Naive thymus-derived CD4-positive, alpha-beta T cell (primary cell): ENCODE measurements at places on chromosomes 11 and 22.

GRCh38 chr11:93540337-93540736 is 2.9 kb downstream of the SMCO4 start:
- no peak for DNase-seq
- no peaks in the 10 kb centered on the region for H3K4me1 ChIP-seq
- H3K27ac ChIP-seq: no peak overlapping the region
- H3K36me3 ChIP-seq: no peaks in the 10 kb centered on the region
- H3K27me3 ChIP-seq: no peaks in the 10 kb centered on the region
- H3K4me3 ChIP-seq: no peak overlapping the region

DNA sequence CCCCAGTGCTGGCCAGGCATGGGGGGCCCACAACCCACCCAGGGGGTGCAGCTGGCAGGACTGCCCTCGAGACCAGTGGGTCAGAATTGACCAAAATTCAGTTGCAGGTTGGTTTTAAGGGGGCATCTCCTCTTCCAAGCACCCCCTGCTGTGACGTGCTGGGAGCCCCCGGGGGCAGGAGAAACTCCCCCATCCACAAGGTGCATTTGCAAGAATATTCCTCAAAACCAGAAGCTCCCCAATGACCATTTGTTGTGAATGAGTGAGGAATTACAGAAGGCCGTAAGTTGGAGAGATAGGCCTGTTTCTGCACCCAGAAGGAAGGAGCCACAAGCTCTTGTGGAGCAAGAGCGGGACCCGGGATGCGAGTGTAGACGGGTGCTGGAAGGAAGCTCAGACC is 414.5 kb downstream of the BRD1 start:
- DNase-seq: no peak
- no peak overlapping the region for H3K27ac ChIP-seq
- H3K27me3 ChIP-seq: no peaks in the 10 kb centered on the region

DNA sequence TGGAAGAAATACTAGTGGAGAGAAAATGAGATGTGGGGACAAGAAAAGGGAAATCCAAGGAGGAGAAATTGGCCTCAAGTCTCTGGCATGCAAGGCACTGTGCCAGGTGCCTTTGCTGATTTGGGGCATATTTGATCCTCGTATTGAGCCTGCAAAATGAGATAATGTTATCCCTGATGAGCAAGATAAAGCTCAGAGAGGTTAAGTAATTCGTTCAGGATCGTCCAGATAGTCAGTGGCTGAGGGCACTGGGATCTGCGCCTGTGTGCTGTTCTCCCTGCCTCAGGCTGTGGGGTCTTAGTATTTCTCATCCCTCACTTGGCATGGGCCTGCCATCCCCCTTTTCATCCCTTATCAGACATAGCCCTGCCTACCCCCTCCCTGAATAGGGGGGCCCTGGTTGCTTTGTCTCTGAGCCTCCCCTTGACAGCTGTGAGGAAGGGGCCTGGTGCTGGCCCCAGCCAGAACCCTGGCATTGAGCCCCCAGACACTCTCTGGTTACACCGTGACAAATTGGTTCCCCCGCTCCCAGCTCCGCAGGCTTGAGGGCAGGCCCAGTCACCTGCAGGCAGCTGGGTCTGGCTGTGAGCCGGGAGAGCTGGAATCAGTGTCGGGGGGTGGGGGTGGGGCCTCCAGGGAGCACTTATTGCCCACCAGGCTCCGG is 85.7 kb downstream of the NECTIN1 start:
- no peak for DNase-seq
- no peaks in the 10 kb centered on the region for H3K27me3 ChIP-seq
- H3K27ac ChIP-seq: no peak overlapping the region
- H3K4me3 ChIP-seq: no peak overlapping the region
- H3K4me1 ChIP-seq: no peaks in the 10 kb centered on the region

- H3K27ac ChIP-seq: no peak overlapping the region
- peaks cover 10% of the 10 kb centered on the region for H3K4me1 ChIP-seq
- H3K4me3 ChIP-seq: no peak overlapping the region
- DNase-seq: no peak
- H3K36me3 ChIP-seq: no peaks in the 10 kb centered on the region
Observed at GRCh38 chr11:45021692-45022141, 71.0 kb upstream of the TP53I11 start.

GRCh38 chr11:113926273-113927197 is 21.9 kb downstream of the HTR3B start:
- no peak overlapping the region for H3K27ac ChIP-seq
- H3K4me1 ChIP-seq: no peaks in the 10 kb centered on the region
- no peaks in the 10 kb centered on the region for H3K36me3 ChIP-seq
- H3K27me3 ChIP-seq: no peaks in the 10 kb centered on the region
- DNase-seq: no peak
- H3K4me3 ChIP-seq: no peak overlapping the region

DNA sequence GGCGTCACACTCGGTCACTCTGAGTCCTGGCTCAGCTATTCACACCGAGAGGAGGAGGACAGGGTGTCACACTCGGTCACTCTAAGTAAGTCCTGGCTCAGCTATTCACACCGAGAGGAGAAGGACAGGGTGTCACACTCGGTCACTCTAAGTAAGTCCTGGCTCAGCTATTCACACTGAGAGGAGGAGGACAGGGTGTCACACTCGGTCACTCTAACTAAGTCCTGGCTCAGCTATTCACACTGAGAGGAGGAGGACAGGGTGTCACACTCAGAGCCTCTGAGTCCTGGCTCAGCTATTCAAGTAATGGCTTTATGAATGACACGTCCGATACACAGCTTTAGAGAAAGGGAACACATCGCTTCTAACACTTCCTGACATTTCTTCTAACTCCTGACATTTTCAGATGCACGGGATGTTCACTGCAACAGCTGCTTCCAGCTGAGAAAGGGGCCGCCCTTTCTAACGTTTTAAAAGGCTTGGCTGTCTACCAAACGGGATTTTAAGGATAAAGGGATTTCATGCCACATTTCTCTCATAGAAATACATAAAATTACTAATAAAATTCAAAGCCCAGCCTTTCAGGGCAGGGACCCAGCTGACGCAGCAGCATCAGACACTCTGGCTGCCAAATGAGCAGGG is 28.1 kb downstream of the DRD4 start:
- no peaks in the 10 kb centered on the region for H3K4me1 ChIP-seq
- no peaks in the 10 kb centered on the region for H3K27me3 ChIP-seq
- no peak overlapping the region for H3K27ac ChIP-seq
- H3K4me3 ChIP-seq: no peak overlapping the region
- no peak for DNase-seq

- no peaks in the 10 kb centered on the region for H3K4me1 ChIP-seq
- no peaks in the 10 kb centered on the region for H3K27me3 ChIP-seq
- H3K27ac ChIP-seq: no peak overlapping the region
- no peak for DNase-seq
- no peaks in the 10 kb centered on the region for H3K36me3 ChIP-seq
- H3K4me3 ChIP-seq: no peak overlapping the region
Observed at GRCh38 chr11:68977781-68978625, 2.8 kb downstream of the MRGPRD start.

DNA sequence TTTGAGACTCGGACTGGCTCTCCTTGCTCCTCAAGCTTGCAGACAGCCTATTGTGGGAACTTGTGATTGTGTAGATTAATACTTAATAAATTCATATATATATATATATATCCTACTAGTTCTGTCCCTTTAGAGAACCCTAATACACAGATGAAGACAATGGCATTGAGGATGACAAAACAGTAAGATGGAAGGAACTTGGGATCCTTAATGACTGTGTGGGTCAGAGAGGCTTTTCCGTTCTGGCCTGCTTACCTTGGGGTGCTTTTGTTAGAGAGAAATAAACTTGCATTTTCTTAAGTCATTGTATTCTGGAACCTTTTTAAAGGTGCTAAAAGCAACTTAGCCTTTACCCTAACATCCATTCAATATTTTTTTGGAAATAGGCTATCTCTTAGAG is 49.6 kb upstream of the RRAS2 start:
- DNase-seq: no peak
- H3K27me3 ChIP-seq: no peaks in the 10 kb centered on the region
- no peaks in the 10 kb centered on the region for H3K36me3 ChIP-seq
- H3K27ac ChIP-seq: no peak overlapping the region
- H3K4me1 ChIP-seq: peaks cover 7% of the 10 kb centered on the region
- no peak overlapping the region for H3K4me3 ChIP-seq

GRCh38 chr22:36942556-36942955 is 29.1 kb downstream of the CSF2RB start:
- DNase-seq: no peak
- no peak overlapping the region for H3K4me3 ChIP-seq
- no peak overlapping the region for H3K27ac ChIP-seq
- H3K27me3 ChIP-seq: no peaks in the 10 kb centered on the region
- H3K36me3 ChIP-seq: no peaks in the 10 kb centered on the region

- no peak for DNase-seq
- H3K27ac ChIP-seq: no peak overlapping the region
- H3K4me1 ChIP-seq: no peaks in the 10 kb centered on the region
- H3K27me3 ChIP-seq: no peaks in the 10 kb centered on the region
- H3K4me3 ChIP-seq: no peak overlapping the region
Observed at GRCh38 chr22:30511109-30511508, 5.6 kb upstream of the SEC14L4 start.

- no peaks in the 10 kb centered on the region for H3K36me3 ChIP-seq
- no peaks in the 10 kb centered on the region for H3K27me3 ChIP-seq
- no peak overlapping the region for H3K4me3 ChIP-seq
- H3K27ac ChIP-seq: no peak overlapping the region
Observed at GRCh38 chr22:26979294-26979693, 321.9 kb downstream of the MIAT start.

GRCh38 chr11:105282658-105283057 is 143.1 kb upstream of the CARD18 start:
- no peak for DNase-seq
- H3K36me3 ChIP-seq: no peaks in the 10 kb centered on the region
- no peaks in the 10 kb centered on the region for H3K27me3 ChIP-seq
- H3K4me3 ChIP-seq: no peak overlapping the region
- H3K4me1 ChIP-seq: no peaks in the 10 kb centered on the region

GRCh38 chr11:45361551-45361950 is 75.4 kb upstream of the SYT13 start:
- DNase-seq: no peak
- H3K4me1 ChIP-seq: no peaks in the 10 kb centered on the region
- H3K36me3 ChIP-seq: no peaks in the 10 kb centered on the region
- H3K27me3 ChIP-seq: no peaks in the 10 kb centered on the region
- H3K27ac ChIP-seq: no peak overlapping the region
- H3K4me3 ChIP-seq: no peak overlapping the region

GRCh38 chr11:110606415-110606814 is 105.8 kb downstream of the ARHGAP20 start:
- no peaks in the 10 kb centered on the region for H3K4me1 ChIP-seq
- H3K4me3 ChIP-seq: no peak overlapping the region
- no peak overlapping the region for H3K27ac ChIP-seq
- H3K36me3 ChIP-seq: no peaks in the 10 kb centered on the region
- no peak for DNase-seq

- H3K4me3 ChIP-seq: peak overlapping the region; percentile 98
- H3K27ac ChIP-seq: peak overlapping the region; percentile 96
- H3K36me3 ChIP-seq: no peaks in the 10 kb centered on the region
- DNase-seq: no peak
Observed at GRCh38 chr11:74592063-74592440, 330 bp upstream of the POLD3 start.

DNA sequence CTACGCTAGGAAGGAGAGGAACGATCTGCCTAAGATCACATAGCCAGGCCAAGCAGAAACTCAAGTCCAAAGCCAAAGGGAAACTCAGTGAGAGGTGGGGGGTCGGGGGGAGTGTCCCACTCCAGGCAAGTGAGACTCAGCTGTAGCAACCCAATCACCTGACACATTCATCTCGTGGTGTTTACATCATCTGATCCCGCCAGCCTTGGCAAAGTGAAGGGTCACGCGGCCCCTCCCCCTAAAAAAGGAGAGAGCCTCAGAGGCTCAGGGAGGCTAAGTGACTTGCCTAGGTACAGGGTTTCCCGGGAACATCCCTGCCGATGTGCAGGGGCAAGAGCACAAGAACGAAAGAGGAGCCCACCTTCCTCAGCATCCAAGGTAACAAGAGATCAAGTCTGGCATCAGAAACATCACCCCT is 21.5 kb downstream of the MYH9 start:
- DNase-seq: no peak
- peak overlapping the region; percentile 93 for H3K27ac ChIP-seq
- H3K36me3 ChIP-seq: peaks cover 9% of the 10 kb centered on the region
- no peak overlapping the region for H3K4me3 ChIP-seq
- peaks cover 99% of the 10 kb centered on the region for H3K4me1 ChIP-seq

DNA sequence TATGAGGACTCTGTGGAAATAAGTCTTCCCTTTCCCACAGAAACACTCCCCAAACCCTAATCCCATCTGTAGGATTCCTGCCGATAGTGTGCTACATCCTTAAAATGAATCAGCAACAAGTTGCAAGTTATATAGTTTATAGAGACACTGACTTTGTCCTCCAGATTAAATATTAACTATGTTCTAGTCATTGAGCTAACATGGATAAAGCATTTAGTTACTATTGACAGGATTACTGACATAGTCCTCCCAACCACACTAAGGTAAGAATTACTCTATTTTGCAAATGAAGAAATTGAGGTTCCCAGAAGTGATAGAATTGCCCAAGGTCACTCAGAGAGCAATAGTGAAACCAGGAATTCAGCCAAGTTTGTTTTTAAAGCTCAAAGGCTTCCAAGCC is 1.9 kb downstream of the OR52M1 start:
- no peak overlapping the region for H3K4me3 ChIP-seq
- no peak overlapping the region for H3K27ac ChIP-seq
- H3K27me3 ChIP-seq: peaks cover 2% of the 10 kb centered on the region
- no peak for DNase-seq
- H3K36me3 ChIP-seq: no peaks in the 10 kb centered on the region
- no peaks in the 10 kb centered on the region for H3K4me1 ChIP-seq

DNA sequence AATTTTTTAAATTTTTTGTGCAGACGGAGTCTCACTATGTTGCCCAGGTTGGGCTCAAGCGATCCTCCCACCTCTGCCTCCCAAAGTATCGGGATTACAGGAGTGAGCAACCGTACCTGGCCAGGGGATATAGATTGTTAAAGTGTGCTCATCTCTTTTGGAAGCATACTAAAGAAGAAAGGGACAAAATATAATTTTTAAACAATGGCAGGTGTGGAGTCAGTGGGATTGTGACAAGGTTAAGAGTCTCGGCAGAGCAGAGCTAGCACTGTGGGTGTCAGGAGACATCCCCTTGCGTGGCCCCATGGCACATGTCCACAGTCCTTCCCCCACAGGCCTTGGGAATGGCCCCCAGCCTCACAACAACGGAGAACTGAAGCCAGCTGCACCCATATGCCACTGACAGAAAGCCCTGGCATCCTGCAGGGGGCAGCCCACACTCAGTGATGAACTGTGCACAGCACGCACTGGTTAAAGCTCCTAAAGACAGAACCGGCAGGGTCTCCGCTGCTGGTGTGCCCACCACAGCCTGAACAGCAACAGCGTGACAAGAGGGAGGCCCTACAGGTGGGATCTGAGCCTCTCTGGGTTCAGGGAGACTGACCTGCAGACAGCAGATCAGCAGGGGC is 29.9 kb downstream of the SERPIND1 start:
- no peak for DNase-seq
- H3K27me3 ChIP-seq: no peaks in the 10 kb centered on the region
- no peaks in the 10 kb centered on the region for H3K4me1 ChIP-seq
